ENCODE measurements at places on chromosomes 16 and 17.

GRCh38 chr16:87744750-87745514 lies 20.9 kb downstream of the KLHDC4 start:
- DNase-seq: no peak

DNA sequence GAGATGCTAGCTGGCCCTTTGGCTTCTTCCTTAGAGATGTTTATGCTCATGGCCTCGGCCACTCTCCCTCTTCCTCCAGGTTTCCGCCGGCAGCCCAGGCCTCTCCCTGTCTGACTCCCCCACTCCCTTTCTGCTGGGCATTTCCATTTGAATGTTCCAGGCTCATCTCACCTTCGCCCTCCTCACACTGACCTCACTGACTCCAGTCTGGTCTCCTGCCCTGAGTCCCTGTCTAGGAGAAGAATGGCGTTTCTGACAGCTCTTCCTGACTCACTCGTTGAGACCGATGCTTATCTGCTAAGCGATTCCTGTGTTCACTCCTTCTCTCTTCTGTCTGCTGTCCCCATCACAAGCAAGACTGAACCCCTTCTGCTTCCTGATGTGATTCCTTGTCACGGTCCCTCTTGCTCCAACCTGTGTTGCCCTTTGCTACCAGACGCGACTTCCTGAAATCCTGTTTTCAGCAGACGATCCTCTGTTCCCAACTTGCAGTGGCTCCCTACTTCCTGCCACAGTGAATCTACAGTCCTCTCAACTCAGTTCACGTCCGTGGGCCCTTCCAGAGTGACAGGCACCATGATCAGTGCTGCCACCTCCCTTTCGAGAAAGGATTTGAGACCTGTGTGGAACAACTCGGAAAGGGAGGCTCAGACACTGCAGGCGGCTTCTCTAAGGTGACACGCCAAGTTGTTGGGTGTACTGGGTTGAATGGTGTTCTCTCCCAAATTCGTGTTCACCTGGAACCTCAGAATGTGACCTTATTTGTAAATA lies 176.4 kb downstream of the MSI2 start:
- no peak for DNase-seq

DNA sequence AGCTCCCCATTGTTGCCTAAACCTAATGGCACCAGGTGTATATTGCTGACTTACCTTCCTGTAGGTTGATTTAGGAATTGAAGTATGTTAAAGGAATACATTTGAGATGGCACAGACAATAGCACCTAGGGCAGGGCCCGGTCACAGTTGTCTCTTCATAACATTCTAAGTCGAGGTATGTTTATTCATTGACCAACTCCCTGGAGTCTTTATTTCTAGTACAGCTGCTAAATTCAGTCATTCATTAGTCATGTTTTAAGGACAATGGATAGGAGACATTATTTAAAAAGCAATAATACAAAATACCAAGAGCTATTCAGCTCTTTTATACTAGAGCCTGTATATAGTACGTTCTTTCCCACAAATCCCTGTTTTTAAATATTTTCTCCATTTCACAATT lies 369.5 kb upstream of the HSBP1 start:
- DNase-seq: no peak

DNA sequence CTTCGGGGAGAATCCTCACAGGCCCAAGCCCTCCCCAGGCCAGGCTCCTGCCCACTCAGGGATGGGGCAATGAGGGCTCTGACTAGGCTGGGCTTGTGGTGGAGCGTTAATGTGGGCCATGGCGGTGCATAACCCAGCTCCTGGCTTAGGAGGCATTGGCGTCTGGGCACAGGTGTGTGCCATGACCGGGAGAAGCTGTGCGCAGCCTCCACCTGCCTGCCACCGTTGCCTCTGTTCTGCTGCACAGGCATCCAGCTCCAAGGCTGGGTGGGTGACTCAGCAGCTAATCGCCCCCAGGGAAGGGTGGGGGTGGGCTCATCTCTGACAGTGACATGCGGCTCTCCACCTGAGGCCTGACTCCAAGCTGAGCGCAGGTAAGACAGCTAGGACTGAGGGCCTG lies 3.5 kb upstream of the ARHGAP27 start:
- DNase-seq: no peak

DNA sequence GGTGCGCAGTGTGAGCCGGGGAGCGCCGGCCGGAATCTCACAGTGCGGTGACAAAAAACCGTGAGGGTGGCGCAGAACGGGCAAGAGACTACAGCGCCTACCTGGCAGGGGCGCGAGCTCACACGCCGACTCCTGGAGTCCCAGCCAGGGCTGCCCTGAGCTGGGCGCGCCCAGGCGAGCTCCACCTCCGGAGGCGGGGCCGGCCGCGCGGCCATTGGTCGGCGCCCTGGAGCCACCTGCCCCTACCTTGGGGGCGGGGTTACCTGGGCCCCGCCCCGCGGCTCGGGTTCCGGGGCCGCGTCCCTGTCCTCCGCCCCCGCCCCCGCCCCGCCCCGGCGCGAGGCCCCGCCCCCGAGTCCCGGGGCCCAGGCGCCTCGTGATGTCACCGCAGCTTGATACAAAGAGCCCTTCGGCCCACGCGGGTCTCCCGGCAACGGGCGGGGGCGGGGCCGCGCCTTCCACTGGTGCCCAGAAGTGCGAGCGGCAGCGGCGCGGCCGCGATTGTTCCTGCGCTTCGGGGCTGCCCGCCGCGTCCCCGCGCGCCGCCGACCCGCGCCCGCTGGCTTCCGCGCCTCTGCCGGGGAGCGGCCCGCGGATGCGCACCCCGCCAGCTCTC lies 96.3 kb downstream of the RAB11FIP4 start:
- peak; percentile 94 for DNase-seq

DNA sequence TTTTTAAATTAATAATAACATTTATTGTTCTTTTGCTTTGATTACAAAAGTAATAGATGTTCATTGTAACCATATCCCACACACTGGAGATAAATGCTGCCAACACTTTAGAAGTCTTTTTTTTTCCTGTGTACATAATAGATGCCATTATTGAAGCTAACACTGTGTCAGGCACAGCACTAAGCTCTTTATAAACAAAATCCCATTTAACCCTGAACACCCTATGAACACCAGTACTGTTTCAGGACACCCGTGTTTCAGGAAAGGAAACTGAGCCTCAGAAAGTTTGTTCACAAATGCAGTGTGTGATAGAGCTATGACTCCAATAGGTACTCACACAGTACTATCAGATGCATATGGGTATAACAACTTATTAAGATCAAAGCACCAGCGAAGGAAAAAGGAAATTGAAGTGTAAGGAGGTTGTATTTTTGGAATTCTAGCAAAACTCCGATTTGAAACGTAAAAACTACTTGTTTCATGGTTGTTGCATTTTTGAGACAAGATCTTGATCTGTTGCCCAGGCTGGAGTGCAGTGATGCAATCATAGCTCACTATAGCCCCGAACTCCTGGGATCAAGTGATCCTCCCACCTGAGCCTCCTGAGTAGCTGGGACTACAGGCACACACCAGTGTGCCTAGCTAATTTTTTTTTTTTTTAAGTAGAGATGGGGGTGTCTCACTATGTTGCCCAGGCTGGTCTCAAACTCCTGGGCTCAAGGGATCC lies 2.0 kb upstream of the KIFC3 start:
- no peak for DNase-seq

DNA sequence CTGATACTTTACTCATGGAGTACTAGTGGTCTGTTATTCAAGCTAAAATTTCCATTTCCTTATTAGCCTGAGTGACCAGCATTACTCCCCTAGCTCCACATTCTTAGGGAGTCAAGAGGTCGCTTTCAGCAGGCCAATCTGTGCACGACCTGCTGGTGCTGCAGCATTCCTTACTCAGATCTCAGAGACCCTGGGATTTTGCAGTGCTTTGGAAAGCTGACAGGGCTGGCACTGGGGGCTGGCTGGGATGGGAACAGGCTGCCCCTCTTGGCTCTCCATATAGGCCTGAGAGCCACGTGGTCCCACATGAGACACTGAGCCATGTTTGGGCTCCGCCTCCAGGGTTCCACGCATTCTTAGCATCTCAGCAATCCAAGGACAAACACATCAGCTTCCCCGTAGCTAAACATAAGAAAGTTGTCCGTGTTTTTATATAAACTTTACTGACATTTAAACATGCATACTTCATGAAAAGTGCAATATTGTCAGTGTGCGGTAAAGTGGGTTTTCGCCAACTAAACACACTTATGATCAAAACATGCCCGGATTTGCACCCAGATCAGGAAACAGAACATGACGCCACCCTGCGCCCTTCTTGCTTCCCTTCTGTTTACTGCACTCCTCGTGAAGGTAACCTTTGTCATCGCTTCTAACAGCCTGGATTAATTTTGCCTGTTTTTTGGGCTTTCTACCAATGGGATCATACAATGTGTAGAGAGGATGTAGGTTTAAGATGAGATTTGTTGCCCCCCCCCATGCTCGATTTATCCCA lies 254.5 kb upstream of the CACNG5 start:
- DNase-seq: no peak

- DNase-seq: no peak
Measured at GRCh38 chr16:57245472-57246113, 534 bp downstream of the ARL2BP start.

DNA sequence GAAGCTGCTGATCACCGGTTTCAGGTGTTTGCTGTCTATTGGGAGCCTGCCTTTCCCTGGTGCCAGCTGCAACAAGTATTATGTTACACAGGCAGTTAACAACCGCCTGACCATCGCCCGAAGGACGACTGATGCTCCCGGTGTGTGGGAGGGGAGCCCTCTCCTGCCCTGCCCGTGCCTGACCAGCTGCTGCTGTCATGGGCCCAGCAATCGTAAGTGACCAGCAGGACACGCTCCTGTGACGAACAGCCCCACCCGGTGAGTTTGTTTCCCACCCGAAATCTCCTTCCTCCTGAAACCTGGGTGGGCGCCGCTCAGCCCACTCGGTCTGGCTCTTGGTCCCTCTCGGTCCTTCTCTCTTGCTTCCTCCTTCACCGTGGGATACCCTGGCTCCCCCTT lies 17.9 kb upstream of the UBE2I start:
- no peak for DNase-seq

- no peak for DNase-seq
Measured at GRCh38 chr17:67359960-67360791, 6.2 kb downstream of the PSMD12 start.

- DNase-seq: no peak
Measured at GRCh38 chr17:33183487-33184026, 109.5 kb downstream of the ASIC2 start.

GRCh38 chr17:75558666-75559530 lies 28.7 kb upstream of the MYO15B start:
- DNase-seq: no peak

- DNase-seq: no peak
Measured at GRCh38 chr17:65283704-65284103, 146.5 kb downstream of the RGS9 start.

DNA sequence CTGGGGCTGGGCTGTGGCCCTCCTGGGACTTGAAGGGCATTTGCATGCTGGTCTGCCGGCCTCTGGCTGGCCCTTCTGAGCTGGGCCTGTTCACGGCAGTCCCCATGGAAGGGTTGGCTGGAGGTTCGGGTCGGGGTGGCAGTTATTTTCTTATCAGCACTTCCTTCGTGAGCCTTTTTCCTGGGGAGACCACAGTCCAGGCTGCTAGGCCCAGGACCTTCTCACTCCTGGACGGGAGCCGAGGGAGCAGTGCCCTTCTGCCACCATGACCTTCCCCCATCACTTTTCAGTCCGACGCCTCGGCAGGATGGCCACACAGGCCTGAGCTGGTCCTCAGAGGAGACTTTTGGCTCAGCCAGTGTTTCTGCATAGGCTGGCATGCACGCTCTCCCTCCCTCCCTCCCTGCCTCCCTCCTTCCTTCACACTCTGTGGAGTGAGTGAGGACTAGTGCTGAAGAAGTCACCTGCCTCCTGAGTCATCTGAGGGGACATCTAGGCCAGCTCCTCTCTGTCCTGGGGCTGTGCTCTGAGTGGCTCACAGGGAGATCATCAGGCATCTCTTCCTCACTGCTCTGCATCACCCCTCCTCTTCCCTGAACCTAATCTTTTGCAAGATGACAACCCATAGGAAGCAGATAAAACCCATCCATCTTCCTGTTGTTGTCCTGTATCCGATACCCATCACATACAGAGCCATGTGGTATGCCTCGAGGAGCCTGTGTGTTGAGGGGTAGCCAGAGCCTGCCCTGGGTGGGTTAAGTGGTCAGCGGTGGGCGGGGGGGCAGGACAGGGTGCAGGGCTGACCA lies 109.7 kb downstream of the RAP1GAP2 start:
- DNase-seq: no peak

DNA sequence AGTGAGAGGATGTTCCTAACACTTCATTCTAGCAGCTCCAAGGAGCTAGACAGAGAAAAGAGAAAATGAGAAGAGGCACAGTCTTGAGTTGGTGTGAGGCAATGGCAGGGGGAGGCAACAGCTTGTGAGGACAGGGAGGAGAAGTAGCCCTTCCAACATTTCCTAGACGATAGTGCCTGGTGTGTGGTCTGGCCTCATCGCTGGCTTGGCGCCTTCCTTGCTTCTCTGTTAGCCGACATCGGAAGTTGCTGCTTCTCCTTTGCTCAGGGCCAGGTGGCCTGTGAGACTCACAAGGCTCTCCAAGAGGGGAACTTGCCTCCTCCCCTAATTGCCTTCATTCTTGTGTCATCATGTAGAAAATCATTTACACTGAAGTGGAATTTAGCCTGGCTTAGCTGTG lies 208.7 kb downstream of the MAP2K4 start:
- no peak for DNase-seq

GRCh38 chr16:11572301-11572995 lies 14.3 kb downstream of the LITAF start:
- DNase-seq: peak; percentile 27

GRCh38 chr17:40794466-40794865 lies 5.3 kb downstream of the KRT28 start:
- no peak for DNase-seq

GRCh38 chr17:28986714-28987655 lies 18.8 kb downstream of the SEZ6 start:
- no peak for DNase-seq

DNA sequence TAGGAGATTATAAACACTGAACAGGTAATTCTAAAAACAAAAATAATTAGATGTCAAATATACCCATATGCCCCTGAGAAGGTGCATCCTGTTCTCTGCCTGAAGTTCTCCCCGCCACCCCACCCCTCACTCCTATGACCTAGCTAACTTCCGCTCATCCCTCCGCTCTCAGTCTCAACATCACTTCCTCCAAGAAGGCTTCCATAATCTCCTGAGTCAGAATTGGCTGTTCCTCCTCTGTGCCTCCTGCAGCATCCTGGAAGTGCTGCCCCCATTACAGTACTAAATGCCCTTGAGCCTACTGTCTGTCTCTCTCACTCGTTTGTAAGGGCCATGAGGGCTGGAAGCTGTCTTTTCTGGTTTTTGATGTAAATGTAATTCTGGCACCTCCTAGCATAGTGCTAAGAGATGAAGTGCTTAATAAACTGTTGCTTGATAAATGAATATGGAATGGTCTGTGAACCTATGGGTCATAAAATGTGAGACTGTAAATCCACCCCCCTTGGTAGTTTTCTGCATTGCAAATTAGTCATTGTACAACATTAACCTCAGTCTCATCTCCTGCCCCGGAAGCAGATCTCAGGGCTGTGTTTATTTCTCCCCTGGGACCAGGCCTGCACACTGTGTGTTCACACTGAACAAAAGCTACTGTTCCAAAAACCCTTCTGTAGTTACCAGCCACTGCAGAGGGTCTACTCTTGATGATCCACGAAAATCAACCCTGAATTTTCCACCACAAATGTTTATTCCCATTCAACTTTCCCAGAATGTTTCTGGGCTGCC lies 3.9 kb upstream of the MYO1D start:
- no peak for DNase-seq

Measured in activated T-cell treated with anti-CD3 and anti-CD28 coated beads for 1 hour (primary cell).